ENCODE measurements at places on chromosomes 7 and 10.

DNA sequence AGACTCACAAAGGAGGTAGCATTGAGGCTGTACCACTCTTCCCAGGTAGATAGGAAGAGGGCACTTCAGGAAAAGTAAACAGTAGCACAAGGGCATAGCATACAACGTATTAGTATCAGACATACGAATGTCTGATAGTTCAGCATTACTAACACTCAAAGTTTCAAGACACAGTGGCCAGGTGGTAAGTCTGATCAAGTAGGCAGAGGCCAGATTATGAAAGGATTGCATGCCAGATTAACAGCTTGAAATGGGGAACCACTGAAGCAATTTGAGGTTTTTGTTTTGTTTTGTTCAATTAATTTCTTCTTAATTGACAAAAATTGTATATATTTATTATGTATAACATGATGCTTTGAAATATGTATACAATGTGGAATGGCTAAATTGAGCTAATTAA is 45.7 kb upstream of the IL6 start:
- DNase-seq, result no peak

GRCh38 chr10:10985361-10985760 is 32.3 kb upstream of the CELF2 start:
- no peak for DNase-seq

- no peak for DNase-seq
These were observed 29.9 kb upstream of the HBP1 start for GRCh38 chr7:107138696-107139420.

DNA sequence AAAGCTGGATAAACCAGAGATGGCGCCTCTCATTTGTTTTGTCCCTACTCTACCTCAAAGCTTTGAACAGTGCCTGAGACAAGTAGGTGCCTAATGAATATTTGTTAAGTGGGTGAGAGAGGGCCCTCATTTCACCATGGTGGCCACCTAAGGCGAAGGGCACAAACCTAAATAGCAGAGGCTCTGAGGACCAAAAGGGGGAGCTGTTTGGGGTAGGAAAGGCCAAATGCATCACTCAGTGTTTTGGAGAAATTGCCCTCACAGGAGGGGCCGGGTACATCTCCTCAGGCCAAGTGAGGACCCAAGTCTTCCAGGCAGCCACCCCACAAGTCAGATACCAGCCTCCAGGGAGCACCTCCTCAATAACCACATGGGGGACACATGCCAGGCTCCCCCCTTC is 14.0 kb downstream of the IMPDH1 start:
- no peak for DNase-seq

- no peak for DNase-seq
These were observed 349.7 kb upstream of the SEMA3C start for GRCh38 chr7:81268551-81268950.

- DNase-seq, result no peak
These were observed 287.6 kb upstream of the MGMT start for GRCh38 chr10:129179245-129179971.

- peak; percentile 34 for DNase-seq
These were observed 11.0 kb upstream of the GDF10 start for GRCh38 chr10:47288916-47289495.

- DNase-seq, result no peak
These were observed 91.4 kb upstream of the NEBL start for GRCh38 chr10:20988357-20988983.

DNA sequence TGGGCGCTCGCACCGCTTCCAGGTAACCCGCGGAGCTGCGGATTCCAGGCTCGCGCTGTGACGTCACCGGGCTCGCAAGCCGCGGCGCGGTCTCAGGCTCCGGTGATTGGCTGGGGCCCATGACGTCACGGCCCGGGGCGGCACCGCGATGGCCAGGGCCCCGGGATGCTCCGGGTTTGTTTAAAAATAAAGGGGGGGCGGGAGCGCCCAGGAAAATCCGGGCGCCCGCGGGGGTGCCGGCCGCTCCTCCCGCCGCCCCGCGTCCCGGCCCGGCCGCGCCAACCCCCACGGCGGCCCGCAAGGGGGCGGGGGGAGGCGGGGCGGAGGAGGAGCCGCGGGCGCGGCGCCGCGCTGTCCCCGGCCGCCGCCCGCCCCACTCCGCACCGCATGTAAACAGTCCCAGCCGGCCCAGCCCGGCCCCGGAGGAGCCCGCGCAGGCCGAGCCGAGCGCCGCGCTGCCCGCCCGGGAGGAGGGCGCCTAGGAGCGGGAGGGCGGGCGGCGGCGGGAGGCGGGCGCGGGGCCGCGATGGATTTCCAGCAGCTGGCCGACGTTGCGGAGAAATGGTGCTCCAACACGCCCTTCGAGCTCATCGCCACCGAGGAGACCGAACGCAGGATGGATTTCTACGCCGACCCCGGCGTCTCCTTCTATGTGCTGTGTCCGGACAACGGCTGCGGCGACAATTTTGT is at the start of gene MTURN:
Gene MTURN (plus strand): TSS at position 376 of the 690 bp plus-strand sequence. CDS start 151 bp downstream, at position 527.
- DNase-seq, result peak; percentile 88

- DNase-seq, result peak; percentile 44
These were observed 673 bp downstream of the NDUFB8 start for GRCh38 chr10:100528921-100529474.

- no peak for DNase-seq
These were observed 76.4 kb downstream of the DOCK4 start for GRCh38 chr7:112129655-112130323.

DNA sequence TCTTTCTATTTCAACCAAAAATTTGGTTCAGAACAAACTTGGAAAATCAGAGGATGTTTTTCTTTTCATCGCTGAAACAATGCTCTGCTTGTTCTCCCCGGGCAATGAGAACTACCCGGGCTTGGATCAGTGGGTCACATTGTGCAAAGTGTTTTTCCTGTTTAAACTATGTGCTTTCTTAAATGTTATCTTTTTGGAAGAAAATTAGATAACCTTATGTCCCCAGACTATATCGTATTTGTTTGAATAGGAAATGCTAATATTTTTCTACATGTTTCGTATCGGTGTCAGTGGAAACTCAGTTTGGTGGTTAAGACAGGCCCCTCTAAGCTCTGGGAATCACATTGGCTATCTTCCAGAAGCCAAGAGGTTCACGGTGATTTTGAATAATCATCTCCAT is 319.5 kb upstream of the NFE2L3 start:
- no peak for DNase-seq

DNA sequence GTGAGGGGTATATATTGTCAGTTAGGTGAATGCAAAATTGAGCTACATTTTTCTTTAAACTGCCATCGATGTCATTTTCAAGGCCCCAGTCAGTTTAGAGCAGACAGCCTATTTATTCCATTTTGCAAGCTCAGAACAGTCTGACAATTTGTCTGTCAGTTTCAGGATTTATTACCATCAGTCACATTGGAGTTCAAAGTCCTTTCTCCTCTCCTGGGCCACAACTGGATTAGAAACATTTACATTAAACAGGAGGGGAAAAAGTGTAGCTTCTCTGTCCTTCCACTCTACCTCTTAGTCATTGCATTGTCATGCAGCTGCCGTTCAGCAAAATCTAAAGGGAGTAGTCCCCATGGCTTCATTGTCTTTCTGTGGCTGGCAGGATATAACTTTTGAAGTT is 3.5 kb upstream of the GHITM start:
- DNase-seq, result no peak

- no peak for DNase-seq
These were observed 4.0 kb upstream of the ZCCHC24 start for GRCh38 chr10:79449181-79450146.

DNA sequence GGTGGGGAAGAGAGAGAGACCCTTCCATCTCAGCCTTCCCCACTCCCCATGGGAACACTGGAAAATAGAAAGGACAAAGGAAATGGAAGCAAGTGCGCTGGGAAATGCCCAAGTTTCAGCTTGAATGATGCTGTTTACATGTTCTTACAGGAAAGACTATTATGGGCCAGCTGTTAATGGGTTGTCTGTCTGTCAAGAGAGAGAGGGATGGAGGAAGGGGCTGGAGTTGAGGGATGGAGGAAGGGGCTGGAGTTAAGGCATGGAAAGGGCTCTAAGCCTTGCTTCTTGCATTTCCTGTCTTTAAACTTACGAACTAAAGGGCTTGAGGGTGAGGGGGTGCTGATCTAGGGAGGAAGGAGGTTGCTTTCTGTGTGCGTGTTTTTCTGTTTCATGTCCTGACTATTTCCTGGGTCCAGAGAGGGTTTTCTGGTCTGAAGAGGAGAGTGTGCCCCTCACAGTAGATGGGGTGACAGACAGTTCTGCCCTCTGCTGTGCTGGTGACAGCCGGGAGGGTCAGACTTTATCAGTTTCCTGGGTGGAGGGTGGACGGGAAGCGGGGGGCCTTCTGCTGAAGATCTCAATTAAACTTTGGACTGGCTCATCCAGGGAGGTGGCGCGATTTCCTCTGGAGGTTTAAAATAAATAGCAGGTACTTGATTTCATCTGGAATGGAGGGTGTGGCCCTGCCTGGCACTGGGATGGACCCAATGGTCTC is 30.5 kb downstream of the GRK5 start:
- no peak for DNase-seq

DNA sequence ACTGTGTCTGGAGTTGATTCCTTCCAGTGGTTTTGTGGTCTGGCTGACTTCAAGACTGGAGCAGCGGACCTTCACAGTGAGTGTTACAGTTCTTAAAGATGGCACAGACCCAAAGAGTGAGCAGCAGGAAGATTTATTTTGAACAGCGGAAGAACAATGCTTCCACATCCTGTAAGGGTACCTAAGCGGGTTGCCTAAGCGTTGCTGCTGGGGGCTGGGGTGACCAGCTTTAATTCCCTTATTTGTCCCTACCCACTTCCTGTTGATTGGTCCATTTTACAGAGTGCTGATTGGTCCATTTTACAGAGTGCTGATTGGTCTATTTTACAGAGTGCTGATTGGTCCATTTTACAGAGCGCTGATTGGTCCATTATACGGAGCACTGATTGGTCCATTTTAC is 13.2 kb downstream of the AKR1B15 start:
- DNase-seq, result no peak

DNA sequence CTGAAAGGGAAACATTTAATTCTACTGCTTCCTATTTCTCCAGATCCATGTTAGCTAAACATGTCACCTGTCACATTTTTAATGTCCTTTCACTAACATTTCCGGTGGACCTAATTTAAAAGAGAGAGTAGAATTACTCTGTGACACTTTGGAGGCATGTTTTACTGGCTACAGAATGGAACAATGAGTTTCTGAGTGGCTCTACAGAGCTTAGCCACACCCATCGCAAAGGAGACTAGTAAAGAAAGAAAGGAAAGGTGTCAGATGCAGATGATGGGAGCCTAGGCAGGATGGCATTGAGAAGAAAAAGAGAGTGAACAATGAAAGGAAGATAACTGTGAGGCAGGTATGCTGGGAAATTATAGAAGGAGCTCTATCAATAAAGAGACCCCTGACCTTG is 35.9 kb downstream of the NDUFB2 start:
- DNase-seq, result no peak

DNA sequence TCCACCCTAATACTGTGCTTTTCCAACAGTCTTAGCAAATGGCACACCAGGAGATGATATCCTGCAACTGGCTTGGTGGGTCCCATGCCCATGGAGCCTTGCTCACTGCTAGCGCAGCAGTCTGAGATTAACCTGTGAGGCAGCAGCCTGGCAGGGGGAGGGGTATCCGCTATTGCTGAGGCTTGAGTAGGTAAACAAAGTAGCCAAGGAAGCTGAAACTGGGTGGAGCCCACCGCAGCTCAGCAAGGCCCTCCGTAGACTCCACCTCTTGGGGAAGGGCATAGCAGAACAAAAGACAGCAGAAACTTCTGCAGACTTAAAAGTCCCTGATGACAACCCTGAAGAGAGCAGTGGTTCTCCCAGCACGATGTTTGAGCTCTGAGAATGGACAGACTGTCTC is 399.0 kb downstream of the CCSER2 start:
- DNase-seq, result no peak

- DNase-seq, result no peak
These were observed 3.0 kb upstream of the NRP1 start for GRCh38 chr10:33337326-33337957.
